ENCODE measurements at places on chromosomes 13 and 19. TPM values are rescaled to one million over a fixed set of nuclear protein-coding genes. Genes with fewer than 3 reads are reported as not detected.

WDR87 gene
- 0.06 TPM for polyA plus RNA-seq

TMEM150B gene
- polyA plus RNA-seq = 0.60 TPM

SIGLEC11 gene
- polyA plus RNA-seq = 0.79 TPM

C1QTNF9B gene
- 0.65 TPM for polyA plus RNA-seq

DNA sequence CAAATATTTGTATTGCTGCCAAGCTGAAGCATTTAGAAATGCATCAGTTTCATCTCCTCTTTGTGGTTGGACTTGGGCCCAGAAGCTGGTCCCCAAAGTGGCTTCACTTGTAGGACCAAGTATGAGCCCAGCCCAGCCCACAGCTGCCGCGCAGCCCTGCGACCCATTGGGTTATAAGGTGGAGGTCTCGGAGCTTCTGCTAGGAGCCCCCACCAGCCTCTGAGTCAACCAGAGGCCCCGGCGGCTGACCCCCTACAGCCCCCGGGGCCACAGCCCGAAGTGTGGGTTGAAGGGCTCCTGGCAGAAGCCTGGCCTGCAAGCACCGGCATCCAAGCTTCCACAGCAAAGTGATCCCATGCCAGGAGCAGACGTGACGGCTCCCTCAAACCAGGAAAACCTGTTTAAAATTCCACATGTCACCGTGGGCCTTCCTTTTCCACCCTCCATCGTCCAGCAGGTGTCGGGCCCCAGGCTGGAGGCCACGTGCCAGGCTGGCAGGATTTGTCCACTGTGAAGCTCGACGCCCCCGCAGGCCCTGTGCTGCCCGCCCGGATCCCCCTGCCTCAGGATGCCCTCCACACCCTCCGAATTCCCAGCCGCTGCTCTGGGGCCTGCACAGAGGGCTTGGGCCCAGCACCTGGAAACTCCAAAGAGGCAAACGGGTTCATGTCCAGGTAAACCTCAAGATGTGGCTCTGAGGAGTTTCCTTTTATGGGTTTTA lies 54.7 kb downstream of the C13orf46 start:
- no peak for DNase-seq

DNA sequence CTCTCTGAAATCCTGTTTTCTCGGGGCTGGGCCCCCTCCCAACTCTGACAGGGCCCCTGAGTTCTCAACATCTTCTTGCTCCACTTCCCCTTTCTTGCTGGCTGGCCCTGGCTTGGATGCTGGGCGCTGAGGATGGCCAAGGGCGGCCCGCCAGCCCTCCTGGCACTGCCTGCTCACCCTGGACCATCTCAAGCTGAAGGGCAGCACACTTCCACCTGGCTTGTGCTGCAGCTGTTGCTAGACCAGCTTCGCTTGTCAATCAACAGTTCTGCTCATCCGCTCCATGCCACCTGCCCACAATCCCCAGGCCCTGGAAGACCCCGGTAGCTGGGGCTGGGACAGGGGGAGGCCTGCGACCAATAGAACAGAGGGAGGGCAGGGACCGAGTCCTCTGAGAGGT lies 6.9 kb upstream of the GMIP start:
- no peak for DNase-seq
